ENCODE measurements at places on chromosomes 13 and 19.

- DNase-seq = peak; percentile 90
These were observed 4.4 kb upstream of the ZNF681 start for GRCh38 chr19:23762884-23763711.

DNA sequence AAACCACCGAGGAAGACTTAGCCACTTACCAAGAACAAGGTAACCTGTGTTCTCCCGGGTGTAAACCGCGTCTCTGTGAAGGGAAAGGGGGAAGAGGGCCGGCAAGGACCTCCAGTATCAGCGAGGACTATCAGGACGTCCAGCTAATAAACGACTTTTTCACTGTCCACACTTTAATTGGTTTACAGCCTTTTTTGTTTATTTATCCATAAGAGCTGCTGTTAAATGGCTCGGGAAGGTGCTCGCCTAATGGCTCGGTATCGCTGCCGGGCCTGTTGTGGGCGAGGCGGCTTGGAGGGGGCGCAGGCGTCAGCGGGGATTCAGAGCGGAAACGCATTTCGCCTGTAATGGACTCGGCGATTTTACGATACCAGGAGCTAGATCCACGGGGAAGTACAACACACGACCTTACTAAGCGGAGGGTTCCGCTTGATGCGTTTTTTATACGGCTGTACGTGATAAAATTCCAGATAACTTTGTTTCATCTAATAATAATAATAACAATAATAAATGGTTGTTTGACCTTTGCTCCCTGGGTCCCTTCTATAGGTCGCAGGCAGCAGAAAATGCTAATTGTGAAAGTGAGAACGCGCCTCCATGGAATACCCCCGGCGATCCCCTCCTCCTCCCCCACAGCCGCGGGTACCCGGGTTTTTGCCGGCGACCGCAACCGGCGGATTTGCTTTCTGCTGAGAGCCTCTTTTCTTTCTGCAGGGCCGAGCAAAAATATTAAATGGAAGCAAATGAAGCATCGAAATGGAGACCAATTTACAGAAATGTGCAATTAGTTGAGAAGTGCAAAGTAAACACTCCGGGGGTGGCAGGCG lies 2.5 kb upstream of the PDX1 start:
- no peak for DNase-seq

- no peak for DNase-seq
These were observed 4.9 kb downstream of the CCDC122 start for GRCh38 chr13:43874504-43875092.

DNA sequence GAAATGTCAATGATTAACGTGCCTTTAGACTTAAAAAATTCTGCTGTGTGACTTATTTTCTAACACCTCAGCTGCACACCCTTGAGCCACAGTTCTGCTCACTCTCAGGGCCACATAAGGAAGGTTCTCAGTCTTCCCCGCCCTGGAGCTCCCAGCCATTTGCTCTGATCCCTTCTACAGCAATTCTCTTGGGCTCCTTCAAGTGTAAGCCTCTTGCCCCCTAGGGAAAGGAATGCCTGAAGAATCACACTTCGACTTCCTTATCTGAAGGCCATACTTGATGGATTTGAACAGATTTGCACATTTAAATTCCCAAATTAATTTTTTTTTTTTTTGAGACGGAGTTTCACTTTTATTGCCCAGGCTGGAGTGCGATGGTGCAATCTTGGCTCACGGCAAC lies 44.2 kb downstream of the RASA3 start:
- DNase-seq = no peak

DNA sequence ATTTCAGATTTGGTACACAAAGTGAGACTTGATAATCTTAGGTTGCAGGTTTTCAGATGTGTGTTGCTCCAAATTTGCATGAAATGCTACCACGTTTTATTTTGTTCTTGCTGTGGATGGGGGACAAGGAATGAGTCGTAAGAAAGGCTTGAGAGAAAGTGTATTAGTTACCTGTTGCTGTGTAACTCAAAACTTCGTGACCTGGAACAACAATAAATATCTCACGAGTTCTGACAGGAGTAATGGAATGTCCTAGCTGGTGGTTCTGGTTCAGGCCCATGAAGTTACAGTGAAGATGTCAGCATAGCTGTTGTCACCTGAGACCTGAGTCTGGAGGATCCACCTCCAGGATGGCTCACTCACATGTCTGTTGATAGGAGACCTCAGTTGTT lies 1.2 kb downstream of the ZNF8 start:
- no peak for DNase-seq
